GM12865 (cell line): ENCODE measurements at places on chromosomes 3 and 15.
A peak's percentile ranks its signal among the peaks of the same experiment; 100 is the strongest.

DNA sequence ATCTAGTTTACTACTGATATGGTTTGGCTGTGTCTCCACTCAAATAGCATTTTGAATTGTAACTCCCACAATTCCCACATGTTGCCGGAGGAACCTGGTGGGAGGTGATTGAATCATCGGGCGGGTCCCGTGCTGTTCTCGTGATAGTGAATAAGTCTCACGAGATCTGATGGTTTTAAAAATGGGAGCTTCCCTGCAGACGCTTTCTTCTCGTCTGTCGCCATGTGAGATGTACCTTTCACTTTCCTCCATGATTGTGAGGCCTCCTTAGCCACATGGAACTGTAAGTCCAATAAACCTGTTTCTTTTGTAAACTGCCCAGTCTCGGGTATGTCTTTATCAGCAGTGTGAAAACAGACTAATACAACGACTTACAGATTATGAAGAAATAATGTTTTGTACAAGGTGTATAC is 35.6 kb upstream of the PYDC2 start:
- no peak for DNase-seq

DNA sequence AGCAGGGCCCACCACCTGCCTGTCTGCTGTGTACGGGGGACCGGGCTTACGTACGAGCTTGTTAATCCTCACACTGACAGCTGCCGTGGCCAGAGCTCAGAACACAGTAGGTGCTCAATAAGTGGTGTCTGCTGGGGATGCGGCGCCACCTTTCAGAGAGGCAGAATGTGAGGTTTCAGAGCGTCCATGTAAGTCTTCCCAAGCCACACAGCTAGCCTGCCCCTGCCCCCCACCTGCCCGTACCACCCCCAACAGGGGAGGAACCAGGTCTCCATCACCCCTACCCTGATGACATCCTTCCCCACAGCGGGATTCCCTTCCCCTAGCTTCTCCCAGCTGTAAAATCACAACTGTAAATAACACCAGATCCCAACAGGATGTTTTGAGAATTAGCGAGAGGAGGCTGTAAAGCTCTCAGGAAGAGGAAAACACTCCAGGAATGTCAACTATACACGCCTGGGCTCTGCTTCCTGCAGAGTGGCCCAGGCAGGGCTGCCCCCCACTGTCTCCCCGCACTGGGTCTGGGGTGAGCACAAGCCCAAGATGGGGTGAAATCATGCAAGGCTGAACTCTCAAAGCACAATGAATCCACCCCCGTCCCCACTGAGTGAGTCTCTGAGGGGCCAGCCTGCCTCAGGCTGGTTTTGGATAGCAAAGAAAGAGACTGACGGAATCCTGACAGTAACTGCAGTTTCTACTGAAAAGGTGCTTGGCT is 250.1 kb upstream of the LYSMD4 start:
- DNase-seq, result no peak

DNA sequence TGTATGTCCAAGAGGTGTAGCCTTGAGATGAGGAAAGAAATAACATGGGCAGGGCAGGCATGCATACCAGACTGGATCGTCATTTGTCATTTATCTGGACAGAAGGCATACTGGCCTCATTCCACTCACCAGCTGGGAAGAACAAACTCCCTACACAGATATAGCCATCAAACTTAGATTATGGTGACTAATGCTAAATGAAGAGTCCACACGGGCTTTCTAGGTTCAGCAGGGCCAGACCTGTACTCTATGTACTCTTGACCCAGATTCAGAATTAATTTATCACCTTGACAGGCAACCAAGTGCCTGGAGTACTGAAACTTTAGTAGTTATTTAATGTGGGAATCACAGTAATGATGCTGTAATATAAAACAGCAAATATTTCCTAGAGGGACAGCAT is 164.3 kb upstream of the IL12A start:
- DNase-seq, result no peak

GRCh38 chr3:47752716-47753115 is 29.0 kb downstream of the SMARCC1 start:
- DNase-seq, result no peak

DNA sequence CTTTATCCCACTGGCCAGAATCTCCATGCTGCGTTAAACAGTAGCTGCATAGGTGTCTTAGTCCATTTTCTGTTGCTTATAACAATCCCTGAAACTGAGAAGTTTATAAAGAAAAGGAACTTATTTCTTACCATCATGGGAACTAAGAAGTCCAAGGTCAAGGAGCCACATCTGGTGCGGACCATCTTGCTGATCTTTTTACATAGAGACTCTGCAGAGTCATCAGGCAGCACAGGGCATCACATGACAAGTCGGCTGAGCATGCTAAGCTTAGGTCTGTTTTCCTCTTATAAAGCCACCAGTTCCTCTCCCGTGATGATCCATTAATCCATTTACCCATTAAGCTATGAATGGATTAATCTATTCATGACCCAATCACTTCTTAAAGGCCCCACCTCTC is 22.4 kb upstream of the FAM174B start:
- DNase-seq, result no peak

- DNase-seq, result no peak
These were observed 93.4 kb downstream of the THRB start for GRCh38 chr3:24401090-24401810.

DNA sequence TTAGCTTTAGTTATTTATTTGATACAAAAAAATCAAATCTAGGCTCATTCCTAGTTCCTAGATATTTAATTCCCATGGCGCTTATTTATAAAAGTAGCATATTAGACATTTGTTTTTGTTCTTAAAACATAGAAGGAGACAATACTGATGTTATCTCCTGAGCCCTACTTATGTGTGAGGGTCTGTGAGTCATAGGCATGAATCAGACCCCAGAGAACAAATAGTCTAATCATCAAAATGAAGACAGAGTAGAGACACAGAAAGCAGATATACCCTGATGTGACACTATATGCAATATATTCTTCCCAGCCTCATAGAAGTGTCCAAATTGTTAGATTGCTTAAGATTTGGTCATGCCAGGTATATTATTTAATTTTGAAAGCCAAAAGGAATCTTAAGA is 44.9 kb downstream of the PEX5L start:
- DNase-seq, result no peak

DNA sequence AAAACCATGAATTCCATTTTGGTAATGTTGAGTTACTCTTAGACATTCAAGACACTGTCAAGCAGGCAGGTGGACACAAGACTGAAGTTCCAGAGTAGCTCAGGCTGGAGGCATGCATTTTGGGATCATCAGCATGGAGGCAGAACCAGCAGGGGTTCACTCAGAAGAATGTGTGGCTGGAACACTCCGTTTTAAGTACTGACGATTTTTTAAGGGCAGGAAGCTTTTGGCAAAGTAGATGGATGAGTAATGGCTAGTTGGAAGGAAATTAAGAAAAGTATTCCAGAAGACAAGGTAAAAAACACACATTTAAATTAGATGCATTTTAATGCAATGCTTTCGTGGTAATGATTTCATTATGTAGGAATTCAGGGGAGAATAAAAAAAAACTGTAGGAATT is 420.4 kb downstream of the ROBO2 start:
- no peak for DNase-seq

DNA sequence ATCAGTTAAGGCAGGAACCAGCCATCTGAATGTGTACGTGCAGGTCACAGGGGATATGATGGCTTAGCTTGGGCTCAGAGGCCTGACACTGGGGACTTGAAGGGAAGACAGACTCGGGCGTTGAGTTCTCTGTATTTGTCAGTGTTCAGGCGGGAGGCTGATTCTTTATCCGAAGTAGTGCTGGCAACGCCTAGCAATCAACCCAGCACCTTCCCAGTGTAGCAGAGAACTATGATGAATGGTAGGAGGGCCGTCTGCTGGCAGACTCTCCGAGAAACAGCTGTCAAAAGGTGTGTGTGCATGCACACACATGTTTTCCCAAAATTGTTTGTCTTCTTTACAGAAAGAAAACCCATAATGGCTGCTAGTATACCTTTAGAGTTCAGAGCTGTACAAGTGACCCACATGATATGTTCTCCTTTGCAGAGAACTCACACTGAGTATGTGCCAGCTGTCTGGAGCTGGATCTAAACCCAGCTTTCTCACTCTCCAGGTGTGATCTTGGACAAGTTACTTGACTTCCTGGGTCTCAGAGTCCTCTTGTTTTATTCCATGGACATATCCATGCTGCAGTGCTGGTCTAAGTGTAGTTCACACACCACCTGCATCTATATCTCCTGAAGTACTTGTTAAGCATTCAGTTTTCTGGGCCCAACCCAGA is 74.5 kb upstream of the LARS2 start:
- DNase-seq, result no peak

DNA sequence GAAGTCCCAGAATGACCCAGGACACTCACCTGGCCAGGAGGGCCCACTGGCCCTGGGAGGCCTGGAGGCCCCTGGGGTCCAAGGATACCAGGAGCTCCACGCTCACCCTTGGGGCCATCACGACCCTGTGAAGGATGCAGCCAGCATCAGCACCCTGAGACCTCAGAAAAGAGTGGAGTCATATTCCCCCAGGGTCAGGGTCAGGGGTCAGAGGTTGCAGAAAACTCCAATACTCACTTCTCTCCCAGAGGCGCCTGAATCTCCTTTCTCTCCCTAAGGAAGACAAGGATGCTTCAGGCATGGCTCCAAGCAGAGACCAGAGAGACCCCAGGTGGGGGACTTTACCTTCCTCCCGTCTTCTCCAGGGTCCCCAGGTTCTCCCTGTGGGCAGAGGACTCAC is 13.1 kb upstream of the UCN2 start:
- no peak for DNase-seq

GRCh38 chr15:25810154-25810553 is 53.0 kb downstream of the ATP10A start:
- DNase-seq, result no peak

- DNase-seq, result peak; percentile 57
These were observed 276.0 kb downstream of the UACA start for GRCh38 chr15:70487387-70487740.

DNA sequence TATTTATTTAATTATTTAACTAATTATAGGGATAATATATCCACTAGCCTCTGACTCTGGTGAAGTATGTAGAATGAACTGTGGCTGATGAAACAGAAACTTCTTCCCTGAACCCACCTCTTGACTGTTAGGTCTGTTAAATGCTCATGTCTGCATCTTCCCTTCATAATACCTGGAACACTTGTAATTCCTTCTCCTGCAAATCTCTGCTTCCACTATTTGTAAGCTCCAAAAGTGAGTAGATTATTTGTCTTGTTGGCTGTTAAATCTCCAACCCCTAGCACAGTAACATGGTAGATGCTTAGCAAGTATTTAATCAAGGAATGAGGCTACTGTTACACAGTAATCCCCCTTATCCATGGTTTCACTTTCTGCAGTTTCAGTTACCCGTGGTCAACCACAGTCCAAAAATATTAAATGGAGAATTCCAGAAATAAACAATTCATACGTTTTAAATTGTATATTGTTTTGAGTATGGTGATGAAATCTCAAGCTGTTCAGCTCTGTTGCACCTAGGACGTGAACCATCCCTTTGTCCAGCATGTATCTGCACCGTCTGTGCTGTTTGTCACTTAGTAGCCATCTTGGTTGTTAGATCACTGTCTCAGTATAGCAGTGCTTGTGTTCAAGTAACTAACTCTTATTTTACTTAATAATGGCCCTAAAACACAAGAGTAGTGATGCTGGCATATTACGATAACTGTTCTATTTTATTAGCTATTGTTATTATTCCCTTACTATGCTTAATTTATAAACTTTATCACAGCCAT is 5.7 kb downstream of the TTBK2 start:
- peak; percentile 43 for DNase-seq

- no peak for DNase-seq
These were observed 81.3 kb downstream of the SOX2 start for GRCh38 chr3:181793006-181793405.

DNA sequence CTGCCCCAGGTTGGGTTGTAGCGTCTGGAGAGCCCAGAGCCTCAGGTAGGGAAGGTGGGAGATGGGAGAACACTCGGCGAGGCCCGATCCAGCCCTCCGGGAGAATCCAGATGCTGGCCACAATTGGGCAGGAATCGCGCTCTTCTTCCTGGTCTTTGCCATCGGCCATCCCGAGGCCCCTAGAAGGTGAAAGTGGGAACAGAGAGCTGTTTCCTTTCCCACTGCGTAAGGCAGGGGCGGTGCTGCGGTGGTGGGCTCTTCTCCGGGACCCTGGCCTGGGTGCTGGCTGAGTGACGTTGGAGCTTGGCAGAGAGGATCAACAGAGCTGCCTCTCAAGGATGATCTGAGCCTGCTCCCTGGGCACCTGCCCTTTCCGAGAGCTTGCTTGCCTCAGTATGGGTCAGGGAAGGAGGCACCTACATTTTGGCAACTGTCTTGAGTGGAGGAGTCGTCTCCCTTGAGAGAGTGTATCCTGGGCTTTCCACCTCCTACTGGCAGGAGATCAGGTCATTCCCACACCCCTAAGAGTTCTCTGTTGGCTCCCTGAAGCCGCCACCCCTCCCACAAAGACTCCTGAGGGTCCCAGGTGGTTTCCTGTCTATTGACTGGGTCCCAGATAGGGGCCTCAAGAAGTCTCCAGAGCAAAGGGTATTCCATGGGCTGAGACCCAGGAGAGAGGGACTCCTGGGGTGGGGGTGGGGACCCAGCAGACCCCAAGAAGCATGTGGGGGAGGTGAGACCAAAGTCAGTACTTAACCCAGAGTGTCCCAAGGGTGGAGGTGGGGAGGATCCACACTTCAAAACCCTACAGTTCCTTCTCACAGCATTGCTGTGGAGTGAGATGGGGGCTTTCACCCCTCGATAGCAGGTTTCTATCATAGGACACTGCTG is 1.6 kb downstream of the C15orf39 start:
- DNase-seq, result no peak

DNA sequence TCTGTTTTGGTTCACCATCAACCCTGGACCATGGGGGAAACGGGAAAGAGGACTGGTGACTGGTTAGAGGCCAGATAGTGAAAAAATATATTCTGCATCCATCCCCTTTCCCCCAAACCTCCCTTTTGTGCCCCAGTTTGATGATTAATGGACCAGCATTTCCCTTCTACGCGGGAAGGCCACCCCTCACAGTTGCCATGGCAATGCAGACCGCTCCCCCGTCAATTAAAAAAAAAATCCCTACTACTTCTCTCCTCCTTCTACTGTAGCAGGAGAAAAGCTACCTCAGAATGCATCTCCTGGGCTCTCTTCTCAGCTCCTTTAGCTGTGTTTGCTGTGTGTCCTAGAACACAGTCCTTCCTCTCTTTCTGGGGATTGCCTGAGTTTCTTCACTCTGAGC is 4.0 kb downstream of the BAHD1 start:
- DNase-seq, result no peak

GRCh38 chr3:27976933-27977332 is 254.8 kb upstream of the EOMES start:
- peak; percentile 14 for DNase-seq

- no peak for DNase-seq
These were observed 302.0 kb downstream of the CHST2 start for GRCh38 chr3:143421556-143421955.
